Kidney capillary endothelial cell (primary cell): ENCODE measurements at places on chromosomes 16 and 17.

DNA sequence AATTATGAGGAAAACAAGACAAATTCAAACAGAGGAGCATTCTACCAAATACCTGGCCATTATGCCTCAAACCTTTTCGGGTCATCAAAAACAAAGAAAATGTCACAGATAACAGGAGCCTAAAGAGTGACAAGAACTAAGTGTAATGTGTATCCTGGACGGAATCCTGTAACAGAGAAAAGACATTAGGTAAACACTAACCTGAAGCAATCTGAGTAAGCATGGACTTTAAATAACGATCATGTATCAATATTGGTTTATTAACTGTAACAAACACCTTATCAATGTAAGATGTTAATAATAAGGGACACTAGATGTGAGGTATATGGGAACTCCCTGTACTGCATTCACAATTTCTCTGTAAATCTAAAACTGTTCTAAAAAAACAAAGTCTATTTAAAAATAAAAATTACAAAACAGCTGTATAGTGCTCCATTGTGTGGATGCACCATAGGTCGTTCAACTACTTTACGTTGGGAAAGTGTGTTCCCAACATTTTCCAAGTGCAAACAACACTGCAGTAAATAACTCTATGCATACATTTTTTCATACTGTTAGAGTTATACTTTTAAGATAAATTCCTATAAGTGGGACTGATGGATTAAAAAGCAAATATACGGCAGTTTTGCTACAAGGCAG lies 14.8 kb downstream of the CMC2 start:
- no peak for DNase-seq

- DNase-seq = no peak
These were observed 37.9 kb downstream of the SNX20 start for GRCh38 chr16:50643192-50643591.

DNA sequence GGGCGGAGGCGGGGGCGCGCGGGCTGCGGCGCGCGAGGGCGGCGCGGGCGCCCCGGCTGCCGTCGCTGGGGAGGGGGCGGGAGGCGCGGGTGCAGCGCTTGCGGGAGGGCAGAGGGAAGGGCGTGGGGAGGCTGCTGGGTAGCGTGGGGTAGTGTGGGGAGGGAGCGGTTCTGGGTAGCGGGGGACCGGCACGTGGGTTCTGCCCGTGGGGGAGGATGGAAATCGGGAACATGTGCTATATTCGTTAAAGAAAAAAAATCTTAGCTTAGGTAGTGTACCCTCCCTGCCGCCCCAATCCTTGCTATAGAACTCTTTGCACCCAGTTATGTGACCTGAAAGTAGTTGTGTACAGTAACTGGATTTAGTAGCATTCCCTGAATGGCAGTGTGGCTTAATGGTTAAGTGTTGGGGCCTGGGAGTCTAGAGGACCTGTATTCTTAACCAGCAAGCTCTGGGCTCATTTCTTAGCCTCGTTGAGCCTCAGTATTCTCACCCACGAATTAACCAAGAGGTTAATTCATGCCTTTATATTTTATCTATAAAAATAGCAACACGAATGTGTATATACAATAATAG lies 646 bp downstream of the RABEP1 start:
- DNase-seq = peak; percentile 18

GRCh38 chr17:2723997-2724783 lies 12.6 kb upstream of the CLUH start:
- DNase-seq = no peak

- no peak for DNase-seq
These were observed 42.6 kb upstream of the ZNF469 start for GRCh38 chr16:88339930-88340754.

DNA sequence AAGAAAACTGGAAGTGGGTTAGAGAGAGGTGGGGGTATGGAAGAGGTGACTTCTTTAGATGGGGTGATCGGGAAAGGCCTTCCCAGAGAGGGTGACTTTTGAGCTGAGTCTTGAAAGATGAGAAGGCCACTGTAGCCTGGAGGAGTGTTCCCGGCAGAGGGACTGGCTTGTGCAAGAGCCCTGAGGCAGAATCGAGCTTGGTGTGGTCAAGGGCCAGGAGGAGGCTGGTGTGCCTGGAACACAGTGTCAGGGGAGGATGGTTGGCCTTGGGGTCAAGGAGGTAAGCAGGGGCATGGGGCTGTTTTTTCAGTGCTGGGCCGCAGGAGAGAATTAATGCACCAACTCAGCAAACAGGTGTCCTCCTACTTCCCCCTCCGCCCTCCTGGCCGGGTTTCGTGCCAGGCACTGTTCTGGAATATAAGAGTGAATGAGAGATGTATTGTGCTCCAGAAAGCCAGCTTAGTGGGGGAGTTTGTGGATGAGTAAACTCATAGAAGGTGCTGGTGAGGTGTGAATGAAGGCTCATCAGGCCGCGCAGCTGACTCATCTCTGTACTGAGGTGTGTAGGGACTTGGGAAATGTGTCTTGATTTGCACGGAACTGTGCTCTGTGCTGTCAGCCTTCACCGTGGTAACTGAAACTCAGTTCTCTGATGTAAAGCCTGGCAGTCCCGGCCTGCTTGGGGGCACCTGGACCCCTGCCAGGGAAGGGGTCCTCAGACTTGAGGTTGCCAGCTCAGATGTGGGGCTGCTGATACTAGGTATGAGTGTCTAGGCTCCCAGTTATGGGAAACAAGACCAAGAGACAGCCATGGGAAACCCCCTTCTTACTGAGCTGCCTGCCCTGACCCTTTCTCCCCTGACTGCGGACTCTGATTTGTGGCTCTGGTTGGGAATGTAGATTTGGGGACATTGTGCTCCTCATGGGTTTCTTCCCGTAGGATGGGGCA lies 15.3 kb downstream of the KSR1 start:
- DNase-seq = no peak

DNA sequence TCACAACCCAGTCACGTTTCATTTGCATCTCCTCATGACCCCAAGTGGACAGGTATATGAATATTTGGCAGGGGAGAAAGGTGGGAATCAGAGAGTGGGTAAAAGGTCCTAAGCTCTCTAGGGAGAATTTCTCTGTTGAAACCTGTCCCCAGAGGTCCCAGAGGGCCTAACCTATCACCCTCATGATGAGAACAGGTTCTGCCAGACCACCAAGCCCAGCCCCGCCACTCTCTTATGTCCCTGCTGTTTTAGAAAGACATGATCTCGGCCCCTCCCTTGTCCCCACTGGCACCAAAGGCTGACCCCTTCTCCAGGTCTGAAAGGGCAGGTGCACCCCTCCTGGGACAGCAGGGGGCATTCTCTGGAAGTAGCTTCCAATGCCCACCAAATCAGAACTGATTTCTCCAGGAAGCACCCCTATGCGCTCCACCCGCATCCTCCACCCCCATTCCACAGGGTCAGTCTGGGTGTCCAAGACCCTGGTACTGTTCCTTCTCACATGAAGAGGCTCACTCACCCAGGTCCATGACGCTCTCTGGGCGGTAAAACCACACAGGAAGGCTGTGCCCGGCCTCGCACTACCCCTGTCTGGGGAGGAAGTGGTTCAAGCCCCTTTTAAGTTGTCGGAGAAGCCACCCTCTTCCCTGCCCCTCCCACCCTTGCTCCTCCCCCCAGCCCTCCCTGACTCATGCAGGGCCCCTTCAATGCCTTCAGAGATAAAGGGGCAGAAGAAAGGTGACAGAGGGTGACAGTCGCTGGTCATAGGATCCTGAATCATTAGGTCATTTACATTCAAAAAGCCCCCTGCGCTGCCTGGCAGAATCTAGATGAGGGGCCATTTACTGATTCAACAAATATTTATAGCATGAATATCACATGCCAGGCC lies at the start of gene CCR7:
CCR7 (minus strand) TSS at position 590 of the 886 bp plus-strand sequence; CDS start at position 527, 63 bp downstream.
- no peak for DNase-seq

DNA sequence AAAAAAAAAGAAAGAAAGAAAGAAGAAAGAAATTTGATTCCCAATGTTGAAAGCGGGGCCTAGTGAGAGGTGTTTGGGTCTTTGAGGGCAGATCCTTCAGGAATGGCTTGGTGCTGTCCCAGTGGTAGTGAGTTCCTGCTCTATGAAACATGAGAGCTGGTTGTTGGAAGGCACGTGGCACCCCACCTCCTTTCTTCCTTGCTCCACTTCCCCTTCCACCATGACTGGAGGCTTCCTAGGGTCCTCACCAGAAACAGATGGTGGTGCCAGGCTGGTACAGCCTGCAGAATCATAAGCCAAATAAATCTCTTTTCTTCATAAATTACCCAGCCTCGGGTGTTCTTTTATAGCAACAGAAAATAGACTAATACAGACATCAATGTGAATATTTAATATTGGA lies 147.3 kb upstream of the KCNJ18 start:
- no peak for DNase-seq

GRCh38 chr17:42819939-42820535 lies 4.0 kb downstream of the BECN1 start:
- peak; percentile 71 for DNase-seq

DNA sequence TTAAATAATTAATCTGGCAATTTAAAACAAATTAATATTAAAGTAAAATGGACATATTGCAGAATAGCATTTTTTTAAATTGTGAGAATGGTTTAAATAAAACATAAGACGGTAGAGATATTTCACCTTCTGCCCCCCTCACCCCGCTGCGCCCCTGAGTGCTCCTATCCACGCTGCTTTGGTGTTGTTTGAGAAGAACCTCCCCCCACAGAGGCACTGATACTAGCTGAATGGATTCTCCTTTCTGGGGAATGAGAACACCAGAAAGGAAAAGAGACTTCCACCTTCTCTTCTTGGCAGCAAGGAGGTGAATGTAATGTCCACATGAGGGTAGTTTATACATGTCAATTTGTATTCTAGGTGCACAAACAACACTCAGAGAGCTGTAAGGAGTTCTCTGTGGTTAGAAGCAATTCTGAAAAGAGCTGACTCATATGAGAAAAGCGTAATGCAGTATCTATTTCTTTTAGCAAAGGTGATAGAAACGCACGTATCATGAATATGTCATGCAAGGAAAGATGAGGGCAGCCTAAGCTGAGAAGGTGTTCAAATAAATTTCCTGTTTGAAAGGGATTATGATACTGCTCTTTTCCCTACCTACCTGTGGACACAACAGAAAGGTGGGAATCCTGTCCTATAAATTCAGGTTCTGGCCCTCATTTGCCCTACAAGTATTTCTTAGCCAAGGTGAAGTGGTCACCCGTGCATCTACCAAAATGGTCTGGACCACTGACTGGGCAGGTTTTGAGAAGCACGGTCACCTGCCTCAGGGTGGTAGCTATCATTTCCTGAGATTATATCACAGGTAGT lies 126.9 kb downstream of the PARN start:
- DNase-seq = no peak

GRCh38 chr17:45380991-45381390 lies 51.7 kb downstream of the ARHGAP27 start:
- DNase-seq = no peak

- DNase-seq = no peak
These were observed 785 bp downstream of the NME3 start for GRCh38 chr16:1770328-1771187.

- no peak for DNase-seq
These were observed 115.9 kb upstream of the CIBAR2 start for GRCh38 chr16:85227946-85228862.

GRCh38 chr16:26177438-26177837 lies 485.7 kb downstream of the HS3ST4 start:
- DNase-seq = no peak

GRCh38 chr16:74268372-74268782 lies 28.2 kb upstream of the PSMD7 start:
- DNase-seq = no peak

GRCh38 chr16:90020260-90020837 lies 1.1 kb upstream of the DBNDD1 start:
- no peak for DNase-seq

GRCh38 chr17:80106176-80106575 lies 4.8 kb downstream of the GAA start:
- no peak for DNase-seq

DNA sequence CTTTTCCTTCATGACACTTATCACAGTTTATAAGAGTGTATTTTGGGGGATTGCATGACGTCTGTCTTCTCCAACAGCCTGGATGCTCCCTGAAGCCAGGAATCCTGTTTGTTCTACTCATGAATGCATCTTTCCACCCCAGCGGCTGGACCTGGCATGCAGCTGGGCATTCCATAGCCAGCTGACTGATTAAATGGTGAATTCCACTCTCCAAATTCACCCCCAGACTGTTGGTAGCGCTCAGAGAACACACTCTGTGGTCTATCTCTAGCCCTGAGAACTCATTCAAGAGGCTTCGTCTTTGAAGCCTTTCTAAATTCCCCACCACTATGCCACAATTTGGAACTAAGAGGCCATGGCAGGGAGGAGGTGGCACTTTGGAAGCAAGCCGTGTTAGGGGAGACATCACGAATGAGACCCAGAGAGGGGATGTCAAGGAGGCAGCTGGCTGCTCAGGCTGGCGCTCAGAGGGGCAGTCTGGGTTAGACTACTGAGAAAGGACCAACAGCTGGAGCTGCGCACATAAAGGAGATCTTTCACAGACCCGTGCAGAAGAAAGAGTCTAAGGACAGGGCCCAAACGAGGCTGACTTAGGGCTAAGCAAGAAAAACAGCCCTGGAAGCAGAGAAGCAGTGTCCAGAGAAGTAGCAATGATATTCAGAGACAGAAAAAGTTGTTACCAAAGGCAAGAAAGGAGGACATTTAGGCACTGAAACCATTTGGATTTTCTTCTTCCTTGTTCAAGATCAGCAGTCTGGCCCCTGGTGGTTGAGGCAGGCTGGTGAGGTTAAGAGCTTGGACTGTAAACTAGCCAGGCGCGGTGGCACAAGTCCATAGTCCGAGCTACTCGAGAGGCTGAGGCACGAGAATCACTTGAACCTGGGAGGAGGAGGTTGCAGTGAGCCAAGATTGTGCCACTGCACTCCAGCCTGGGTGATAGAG lies 42.4 kb upstream of the ZNF629 start:
- no peak for DNase-seq

DNA sequence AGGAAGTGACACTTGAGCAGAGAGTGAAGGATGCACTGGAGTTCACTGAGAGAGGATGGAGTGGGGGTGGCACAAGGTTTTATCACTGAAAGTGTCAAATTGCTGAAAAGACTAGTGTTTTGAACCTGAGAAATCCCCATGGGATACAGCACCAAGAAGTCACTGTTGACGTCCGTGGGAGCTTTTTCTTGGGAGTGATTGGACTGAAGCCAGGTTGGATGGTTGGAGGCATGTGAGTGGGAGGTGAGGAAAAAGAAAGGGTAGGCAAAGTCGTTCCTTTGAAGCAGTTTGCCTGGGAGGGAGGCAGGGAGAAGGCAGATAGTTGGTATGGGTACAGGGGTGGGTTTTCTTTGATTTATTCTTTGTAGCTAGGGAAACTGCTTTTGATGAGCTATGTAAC lies 39.9 kb upstream of the SDK2 start:
- DNase-seq = no peak

- DNase-seq = peak; percentile 30
These were observed 1.2 kb downstream of the AP2B1 start for GRCh38 chr17:35588196-35588920.

DNA sequence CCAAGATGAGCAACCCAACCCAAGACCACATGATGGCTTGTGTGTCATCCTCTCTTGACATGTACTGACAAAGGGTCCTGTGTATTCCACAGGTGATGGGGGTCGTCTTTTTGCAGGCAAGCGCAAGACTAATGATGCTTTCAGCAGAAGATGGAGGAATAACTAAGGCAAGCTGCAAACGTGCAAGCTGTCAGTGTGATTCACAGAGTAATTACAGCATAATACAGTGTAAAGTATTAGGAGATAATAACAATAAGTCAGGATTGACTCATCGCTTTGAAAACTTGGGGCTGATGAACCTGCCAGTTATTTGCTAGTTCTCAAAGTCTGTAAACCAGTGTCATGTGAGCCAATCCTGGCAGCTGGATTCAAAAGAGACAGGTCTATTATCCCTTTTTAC lies 41.6 kb upstream of the ASIC2 start:
- no peak for DNase-seq
